ENCODE measurements at places on chromosomes 1 and 21.

DNA sequence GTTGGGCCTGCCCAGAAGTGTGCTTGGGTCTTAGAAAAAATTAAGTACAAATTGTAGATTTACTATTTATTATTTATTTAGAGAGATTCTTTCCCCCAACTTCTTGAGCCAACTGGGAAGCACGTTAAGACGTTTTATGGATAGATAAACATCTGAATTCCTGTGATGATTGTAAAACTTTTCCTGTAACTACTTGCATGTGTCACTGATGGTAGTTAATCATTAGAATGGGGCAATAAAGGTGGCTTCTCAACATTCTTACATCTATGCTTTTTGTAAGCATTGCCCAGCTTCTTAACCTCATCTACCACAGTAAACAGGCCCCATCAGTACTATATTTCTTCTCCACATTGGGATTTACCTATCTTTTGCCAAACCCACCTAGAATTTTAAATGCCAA is 559.8 kb downstream of the LMO4 start:
- no peak for DNase-seq

GRCh38 chr1:3282186-3282585 is 172.3 kb upstream of the ARHGEF16 start:
- no peak for DNase-seq

DNA sequence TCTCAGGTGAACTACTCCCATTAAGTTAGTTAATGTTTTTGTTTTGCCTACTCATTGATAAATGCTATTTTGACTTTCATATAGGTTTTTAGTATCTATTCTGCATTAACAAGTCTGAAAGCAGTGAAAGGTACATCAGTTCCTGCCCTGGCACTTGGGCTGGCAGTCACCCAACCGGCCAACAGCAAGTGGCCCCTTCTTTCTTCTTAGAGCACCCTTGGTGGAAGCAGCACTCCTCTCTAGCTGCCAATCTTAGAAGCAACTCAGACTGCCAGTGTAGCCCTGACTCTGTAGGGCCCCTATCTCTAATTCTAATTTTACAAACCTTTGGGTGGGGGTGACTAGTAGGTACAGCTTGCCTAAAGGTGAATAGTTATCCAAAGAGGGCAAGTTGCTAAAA is 155.7 kb downstream of the FGGY start:
- no peak for DNase-seq

GRCh38 chr1:32898056-32898455 is 3.1 kb downstream of the TMEM54 start:
- no peak for DNase-seq

All from stimulated activated CD4-positive, alpha-beta T cell treated with anti-CD3 and anti-CD28 coated beads, TNF-alpha, amount 100 ng/mL, for 48 hours (primary cell).